ENCODE measurements at places on chromosomes 11 and 22.

DNA sequence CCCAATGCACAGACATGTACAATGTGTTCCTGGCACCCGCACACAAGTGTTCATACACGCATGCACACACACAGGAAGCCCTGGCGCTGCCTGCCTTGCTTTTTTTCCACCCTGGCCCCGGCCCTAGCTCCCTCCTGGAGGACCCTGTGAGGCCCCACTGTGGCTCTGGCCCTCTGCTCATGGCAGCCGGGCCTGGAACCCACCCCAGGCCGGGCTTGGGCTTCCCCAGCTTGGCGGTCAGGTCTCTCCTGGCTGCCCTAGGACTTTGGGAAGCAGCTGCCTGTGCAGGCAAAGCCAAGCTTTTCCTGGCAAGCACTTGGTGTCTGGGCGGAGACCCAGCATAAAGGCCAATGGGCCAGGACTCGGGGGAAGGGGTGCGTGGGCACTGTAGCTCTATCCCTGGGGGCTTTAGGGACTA is 30.5 kb downstream of the CD82 start:
- no peak for DNase-seq

GRCh38 chr11:11641581-11641980 is 19.8 kb upstream of the GALNT18 start:
- DNase-seq = no peak

GRCh38 chr11:16883174-16883573 is 131.0 kb downstream of the PLEKHA7 start:
- DNase-seq = peak; percentile 51

DNA sequence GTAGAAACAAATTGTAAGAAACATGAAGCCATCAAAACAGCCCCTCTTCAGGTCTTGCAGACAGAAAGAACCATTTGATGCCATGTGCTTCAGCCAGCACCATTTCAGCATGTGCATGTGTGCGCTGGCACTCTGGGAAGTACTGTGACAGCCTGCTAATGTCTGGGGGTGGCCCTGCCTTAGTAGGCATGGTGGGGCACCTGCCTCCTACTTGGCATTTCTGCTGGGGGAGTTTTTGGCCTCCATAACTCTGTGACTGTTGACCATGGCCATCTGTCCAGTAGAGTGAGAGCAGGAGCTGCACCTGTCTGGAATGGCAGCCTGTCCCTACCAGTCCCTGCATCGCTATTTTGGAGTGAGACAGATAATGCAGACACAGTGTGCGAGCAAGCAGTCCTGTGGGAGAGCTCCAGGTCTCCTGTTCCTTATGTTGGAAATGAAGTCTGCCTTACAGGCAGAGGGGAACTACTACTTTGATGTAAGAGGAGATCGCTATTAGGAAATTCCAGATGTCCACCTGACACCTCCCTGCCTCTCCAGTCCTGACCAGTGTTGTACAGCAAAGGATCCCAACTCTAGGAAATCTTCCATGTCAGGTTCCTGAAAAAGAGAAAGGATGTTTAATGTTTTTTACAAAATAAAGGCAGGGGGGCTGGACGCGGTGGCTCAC is 102.5 kb downstream of the ATXN10 start:
- DNase-seq = no peak

DNA sequence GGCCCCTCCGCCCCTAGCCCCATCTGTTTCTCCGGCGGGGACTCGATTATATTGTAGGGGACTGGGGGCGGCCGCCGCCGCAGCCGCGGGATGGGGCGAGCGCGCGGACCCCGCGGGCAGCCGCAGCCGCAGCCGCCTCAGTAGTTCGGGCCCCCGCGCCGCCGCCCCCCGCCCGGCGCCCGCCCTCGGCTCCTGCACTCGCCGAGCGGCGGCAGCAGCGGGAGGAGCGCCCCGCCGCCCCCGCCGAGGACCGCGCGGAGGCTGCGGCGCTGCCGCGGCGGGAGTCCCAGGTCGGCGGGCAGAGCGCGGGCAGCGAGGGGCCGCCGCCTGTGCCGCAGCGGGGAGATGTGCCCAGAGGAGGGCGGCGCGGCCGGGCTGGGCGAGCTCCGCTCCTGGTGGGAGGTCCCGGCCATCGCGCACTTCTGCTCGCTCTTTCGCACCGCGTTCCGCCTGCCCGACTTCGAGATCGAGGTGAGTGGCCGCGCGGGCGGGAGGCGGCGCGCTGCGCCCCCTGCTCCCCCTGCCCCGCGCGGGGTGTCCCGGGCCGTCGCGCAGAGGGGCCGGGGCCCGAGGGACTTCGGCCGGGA is at the start of gene CECR2:
Gene CECR2, plus strand, starts transcription at position 22 of the 587 bp plus-strand sequence. Its CDS starts 324 bp downstream, at position 346.
- DNase-seq = no peak

- DNase-seq = no peak
These were observed 19.2 kb upstream of the UPK3A start for GRCh38 chr22:45265535-45265934.

- DNase-seq = no peak
These were observed 402.8 kb downstream of the NXPE2 start for GRCh38 chr11:115080923-115081680.

- no peak for DNase-seq
These were observed 17.7 kb upstream of the CDON start for GRCh38 chr11:126080161-126080941.

DNA sequence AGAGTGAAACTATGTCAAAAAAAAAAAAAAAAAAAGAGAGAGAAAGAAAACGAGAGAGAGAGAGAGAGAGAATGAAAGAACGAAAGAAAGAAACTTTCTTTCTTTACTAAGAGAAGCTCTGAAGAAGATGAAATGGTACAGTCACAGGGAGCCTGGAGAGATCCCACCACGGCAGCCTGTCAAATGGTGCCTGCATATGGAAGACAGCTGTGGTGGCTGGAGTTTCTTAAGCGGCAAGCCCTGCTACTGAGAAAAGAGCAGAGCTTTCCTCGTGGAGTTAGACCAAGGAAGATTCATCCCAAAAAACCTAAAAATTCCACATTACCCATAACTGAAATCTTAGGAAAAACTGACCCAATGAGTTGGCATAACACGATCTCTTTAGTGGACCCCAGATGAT is 66.7 kb downstream of the MICAL3 start:
- DNase-seq = no peak

DNA sequence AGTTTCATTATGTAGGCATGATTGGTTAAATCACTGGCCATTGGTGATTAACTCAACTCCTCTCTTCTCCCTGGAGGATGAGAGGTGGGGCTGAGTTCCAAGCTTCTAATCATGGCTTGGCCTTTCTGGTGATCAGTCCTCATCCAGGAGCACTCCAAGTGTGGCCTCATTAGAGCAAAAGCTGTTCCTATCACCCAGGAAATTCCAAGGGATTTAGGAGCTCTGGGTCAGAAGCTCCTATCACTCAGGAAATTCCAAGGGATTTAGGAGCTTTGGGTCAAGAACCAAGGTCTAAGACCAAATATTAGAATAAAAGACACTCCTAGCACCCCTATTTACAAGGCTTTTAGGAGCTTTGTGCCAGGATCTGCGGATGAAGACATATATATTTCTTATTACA is 168.0 kb upstream of the BDNF start:
- DNase-seq = no peak

DNA sequence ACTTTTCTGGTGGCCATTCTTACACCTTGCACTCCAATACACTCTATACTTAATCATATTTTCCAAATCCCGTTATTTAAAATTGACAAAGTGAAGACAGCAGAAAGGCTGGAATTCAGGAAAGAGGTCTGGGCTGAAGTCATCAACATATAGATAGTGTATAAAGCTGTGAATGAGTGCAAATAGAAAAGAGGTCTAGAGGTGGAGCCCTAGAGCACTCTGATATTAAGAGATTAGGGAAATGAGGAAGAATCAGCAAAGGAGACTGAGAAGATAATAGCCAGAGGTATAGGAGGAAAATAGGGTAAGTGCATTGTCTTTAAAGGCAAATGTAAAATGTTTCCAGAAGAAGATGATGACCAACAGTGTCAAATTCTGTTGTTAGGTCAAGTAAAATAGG is 7.9 kb downstream of the CTR9 start:
- DNase-seq = peak; percentile 66

DNA sequence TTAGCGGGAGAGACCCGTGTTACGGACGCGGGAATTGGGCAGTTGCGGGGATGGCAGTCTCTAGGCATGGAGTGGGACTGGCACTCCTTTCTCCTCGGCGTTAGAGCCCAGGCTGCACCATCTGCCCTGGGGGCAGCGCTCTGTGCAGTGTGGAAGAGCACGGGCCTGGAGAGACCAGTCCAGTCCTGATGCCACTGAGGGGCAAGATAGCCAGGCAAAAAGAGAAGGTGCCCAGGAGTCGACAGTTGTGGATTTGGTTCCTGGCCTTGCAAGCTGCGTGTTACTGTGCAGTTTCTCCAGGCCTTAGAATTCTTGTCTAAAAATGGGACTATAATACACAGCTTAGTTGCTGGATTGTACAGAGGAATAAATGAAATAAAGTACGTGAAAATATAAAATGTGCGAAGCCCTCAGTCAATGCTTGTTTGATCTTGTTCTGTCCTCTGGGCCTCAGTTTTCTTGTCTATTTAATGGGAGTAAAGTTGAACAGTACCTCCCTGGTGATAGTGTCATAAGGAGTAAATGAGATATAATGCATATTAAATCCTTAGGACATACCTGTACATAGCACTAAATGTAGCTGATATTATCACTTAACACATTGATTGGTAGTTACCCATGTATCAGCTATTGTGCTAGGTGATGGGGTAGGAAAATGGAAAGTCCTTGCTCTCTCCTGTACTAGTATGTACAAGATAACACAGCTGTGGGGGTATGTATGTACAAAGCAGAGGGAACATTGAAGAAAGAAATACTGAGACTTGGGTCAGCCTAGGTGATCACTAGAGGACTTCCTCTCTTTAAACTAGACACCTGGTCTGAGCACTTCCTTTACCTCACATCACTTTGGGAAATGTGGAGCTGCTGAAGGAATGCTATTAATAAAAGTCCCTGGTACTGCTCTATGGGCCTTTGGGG is 1.2 kb downstream of the ATXN10 start:
- no peak for DNase-seq

- no peak for DNase-seq
These were observed 310.1 kb upstream of the SORL1-AS1 start for GRCh38 chr11:121762820-121763219.

GRCh38 chr11:76181371-76181770 is 24.9 kb downstream of the WNT11 start:
- DNase-seq = no peak

GRCh38 chr11:83427501-83427900 is 141.3 kb upstream of the CCDC90B start:
- no peak for DNase-seq

DNA sequence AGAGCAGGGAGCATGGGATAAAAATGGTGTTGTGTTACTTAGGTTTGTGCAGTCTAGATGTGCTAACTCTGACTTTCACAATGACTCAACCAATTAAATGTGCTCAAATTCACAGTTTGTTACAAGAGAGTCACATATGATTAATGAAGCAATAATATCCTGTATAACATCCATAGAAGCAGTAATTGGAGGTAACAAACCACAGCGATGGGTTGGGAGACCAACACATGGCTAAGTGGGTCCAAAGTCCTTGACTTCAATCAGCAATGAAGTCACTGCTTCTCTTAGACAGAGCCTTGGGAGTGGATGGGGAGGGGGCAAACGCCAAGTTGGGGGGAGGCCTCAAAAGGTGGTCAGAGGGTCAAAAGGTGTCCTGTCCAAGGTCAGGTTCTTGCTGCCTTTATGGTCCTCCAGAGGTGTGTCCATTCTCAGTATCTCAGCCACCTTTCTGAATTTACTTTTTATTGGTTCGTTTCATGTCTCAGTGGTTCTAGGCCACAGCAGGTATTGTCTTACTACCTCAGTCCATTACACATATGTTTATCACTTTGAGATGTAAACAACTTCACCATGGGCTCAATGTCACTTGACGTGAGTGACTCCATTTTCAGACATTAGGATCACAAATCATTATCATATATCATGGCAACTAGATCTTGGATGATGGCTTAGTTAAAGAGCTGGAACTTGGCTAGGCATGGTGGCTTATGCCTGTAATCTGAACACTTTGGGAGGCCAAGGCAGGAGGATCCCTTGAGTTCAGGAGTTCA is 32.4 kb downstream of the SLN start:
- no peak for DNase-seq

GRCh38 chr11:102385085-102386007 is 38.3 kb downstream of the BIRC2 start:
- DNase-seq = no peak

DNA sequence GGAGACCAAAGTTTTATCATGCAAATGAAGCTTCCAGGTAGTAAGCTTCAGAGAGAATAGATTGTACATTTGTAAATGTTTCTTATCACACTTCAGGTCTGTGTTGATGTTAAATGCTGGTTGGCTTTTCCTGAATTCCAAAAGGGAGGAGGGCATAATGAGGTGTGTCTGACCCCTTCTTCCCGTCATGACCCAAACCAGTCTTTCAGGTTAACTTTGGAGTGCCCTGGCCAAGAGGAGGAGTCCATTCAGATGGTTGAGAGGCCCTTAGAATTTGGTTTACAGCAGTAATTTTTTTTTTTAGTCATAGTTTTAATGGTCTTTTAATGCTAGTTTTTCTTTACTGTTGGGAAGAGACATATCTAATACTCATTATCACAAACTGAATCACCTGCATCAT is 2.5 kb downstream of the OR6X1 start:
- no peak for DNase-seq

- no peak for DNase-seq
These were observed 149.7 kb upstream of the CADM1 start for GRCh38 chr11:115653926-115654325.

Data from AML-193 (cell line).